Right hindlimb (tissue), 1 donor: ENCODE measurements at places on chromosomes 5 and 9.
A peak's percentile ranks its signal among the peaks of the same experiment; 100 is the strongest.

DNA sequence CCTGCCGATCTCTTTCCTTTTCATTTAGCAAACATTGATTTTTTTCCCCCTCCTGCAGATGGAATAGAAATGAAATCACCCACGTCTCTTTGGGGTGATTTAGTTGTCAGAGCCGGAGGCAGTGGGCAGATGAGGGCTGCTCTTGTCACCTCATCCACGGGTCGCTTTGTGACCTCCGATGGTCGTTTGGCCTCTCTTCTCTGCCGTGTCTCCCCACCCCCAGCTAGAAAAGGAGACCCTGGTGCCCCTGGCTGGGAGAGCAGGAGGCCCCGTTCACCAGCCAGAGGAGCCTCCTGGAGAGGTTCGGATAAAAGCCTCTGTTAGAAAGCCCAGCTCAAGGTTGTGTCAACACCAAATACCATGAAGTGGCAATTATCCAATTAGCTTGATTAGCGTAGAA is 21.6 kb upstream of the RXRA start:
- DNase-seq, result peak; percentile 2

GRCh38 chr5:33322632-33323031 is 118.1 kb upstream of the TARS1 start:
- DNase-seq, result no peak

DNA sequence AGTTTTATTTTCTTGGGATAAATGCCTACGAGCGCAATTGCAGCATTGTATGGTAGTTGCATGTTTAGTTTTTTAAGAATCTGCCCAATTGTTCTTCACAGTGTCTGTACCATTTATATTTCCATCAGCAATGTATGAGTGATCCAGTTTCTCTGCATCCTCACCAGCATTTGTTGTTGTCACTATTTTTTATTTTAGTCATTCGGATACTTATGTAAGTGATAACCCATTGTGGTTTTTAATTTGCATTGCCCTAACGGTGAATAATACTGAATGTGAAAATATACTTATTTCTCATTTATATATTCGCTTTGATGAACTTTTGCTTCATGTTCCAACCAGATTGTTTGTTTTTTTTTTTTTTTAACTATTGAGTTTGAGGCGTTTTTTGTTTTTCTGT is 33.7 kb upstream of the PWWP2A start:
- DNase-seq, result no peak

DNA sequence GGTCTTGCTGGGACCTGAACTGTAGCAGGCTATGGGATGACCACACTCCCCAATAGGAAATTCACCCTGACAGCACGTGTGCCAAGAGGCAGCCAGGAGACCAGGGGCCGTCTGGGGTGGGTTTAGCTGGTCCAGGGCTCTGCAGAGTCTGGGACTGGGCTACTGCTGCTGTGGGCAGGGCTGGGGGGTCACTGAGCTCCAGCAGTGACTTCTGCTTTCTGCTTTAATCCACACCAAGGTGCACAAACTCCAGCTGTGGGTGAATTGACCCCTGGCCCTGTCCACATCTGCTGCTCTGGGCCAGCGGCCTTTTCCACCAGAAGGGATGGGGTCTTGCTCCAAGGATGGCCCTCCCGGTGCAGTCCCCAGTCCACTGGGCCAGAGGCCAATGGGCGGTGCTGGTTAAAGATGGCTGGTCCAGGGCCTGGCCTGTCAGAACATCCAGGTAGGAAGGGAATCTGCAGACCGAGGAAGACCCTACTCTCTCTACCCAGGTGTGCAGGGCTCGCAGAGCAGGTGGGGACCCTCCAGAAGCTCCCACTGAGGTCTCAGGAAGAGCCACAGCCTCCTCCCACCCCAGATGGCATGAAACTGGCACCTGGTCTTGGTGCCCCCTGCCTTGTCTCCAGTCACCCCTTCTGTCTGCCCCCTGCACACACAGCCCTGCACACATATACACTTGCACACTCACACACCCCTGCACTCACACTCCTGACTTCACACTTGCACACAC is 28.0 kb downstream of the GLT6D1 start:
- DNase-seq, result no peak

- DNase-seq, result no peak
These were observed 472.3 kb downstream of the HINT1 start for GRCh38 chr5:130692770-130693169.

DNA sequence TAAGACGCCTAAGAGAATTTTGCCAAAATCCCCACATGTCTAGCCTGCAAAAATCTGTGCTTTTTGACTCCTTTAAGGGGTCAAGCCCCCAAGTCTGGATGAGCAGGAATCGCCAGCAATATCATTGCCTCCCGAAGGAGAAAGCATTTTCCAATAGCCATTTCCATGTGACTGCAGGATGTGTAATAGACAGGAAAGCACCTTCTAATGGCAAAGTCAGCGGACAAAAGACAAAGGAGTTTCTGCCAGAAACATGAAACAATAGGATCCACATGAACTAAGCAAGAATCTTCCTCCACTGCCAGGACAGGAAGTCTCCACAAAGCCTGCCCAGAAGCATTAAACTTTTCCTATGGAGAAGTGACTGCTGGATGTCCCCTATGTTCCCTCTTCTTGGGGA is 177.1 kb upstream of the PCSK5 start:
- DNase-seq, result peak; percentile 50

- DNase-seq, result no peak
These were observed 188.6 kb upstream of the ISL1 start for GRCh38 chr5:51194671-51195070.

GRCh38 chr5:43555895-43556606 is 826 bp downstream of the PAIP1 start:
- DNase-seq, result peak; percentile 66

- no peak for DNase-seq
These were observed 401.9 kb downstream of the ZSWIM6 start for GRCh38 chr5:61734001-61734400.

- no peak for DNase-seq
These were observed 8.0 kb downstream of the EBF1 start for GRCh38 chr5:159091596-159092331.

- DNase-seq, result no peak
These were observed 83.1 kb downstream of the EDIL3 start for GRCh38 chr5:84301535-84301934.

- DNase-seq, result no peak
These were observed 51.0 kb upstream of the RNU6ATAC start for GRCh38 chr9:134215420-134215698.

- DNase-seq, result no peak
These were observed 89.6 kb downstream of the TAF11L14 start for GRCh38 chr5:17723876-17724275.

DNA sequence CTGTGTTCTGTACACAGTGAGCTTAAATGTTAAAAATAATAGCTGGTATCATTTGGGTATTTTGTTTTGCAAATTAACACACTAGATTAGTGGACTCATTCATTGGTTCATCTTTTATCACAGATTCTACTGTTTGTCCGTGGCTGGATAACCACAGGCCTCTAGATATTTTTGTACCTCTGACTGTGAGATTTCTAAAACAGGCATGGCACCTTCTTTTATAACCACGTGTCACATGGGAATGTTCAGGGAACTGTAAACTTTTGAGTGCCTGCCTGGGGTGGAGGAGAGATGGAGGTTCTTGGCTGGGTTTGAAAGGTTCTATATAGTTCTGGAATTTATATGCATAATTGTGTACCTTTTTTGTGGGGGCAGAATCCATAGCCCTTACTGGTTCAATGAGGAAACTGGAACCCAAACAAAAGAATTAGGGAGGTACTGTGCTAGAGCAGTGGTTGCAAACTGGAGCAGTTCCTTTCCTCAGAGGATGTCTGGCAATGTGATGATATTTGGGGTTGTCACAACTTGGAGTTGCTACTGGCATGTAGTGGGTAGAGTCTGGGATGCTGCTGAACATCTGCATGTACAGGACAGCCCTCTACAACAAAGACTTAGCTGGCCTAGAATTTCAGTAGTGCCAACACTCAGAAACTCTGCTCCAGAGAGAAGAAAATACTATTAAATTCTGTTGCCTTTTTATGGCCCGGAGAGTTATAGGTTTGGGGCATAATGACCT is 16.9 kb downstream of the TLE4 start:
- no peak for DNase-seq

- peak; percentile 22 for DNase-seq
These were observed 5.2 kb downstream of the NTMT1 start for GRCh38 chr9:129630967-129631673.

DNA sequence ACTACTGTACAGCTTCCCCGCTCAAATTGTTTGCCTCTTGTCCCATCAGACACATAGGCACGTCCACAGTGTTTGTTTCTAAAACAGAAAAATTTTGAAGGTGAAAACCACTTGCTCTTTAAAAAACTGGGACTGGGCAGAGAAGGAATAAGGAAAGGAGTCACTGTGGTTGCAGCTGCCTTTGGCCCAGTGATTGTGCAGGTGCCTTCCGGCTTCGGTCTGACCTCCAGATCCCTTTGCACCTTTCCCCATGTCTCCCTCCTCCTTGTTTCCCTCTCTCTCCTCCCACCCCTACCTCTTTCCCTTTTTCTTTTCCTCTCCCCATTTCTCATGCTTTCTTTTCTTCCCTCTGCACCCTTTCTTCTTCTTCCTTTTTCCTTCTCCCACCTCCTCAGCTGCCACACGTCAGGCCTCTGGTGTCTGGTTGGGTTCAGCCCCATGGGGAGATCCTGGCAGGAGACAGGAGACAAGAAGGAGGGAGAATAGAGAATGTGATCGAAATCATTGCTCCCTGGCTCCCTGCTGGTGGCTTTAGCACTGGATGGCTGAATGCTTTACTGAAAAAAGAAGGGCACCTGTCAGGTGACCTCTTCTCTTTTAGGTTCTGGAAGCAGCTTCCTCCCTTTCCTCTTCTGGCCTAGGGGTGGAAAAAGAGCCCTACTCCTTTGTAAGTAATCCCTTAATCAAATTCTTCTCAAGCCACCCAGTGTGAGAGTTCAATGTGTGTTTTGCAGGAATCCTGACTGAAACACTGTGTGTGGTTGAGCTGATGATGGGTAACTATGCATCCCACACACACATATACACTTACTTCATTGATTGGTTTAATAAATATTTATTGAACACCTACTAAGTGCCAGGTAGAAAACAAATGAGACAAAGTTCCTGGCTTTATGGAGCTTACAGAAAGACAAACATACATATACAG is 267.3 kb downstream of the MAST4 start:
- no peak for DNase-seq

DNA sequence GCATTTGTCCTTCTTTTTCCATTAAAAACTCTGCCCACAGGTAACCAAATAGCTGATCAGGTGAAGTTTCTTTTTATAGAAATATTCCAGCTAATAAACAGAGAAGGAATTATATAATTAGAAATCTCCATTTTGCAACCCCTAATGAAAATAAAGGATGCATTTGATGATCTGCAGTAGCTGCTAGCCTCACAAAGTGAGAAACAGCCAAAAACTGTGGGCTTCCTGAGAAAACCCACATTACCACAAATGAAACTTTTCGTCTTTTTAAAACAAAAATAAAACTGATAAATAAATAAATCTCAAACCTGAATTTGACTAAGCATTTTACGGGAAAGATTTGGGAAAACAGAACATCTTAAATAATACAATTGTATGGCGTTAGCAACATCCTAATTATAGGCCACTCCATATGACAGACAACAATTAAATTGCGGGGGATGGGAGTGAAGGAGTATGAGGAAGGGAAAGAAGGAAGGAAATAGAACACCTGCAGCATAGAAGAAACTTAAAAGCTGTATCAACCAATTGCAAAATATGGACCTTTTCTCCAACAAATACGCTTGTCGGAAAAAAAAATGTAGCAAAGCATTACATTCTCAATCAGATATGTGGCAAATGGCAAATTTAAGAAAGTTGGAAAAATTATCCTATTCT is 283.0 kb upstream of the ITGA1 start:
- DNase-seq, result no peak

DNA sequence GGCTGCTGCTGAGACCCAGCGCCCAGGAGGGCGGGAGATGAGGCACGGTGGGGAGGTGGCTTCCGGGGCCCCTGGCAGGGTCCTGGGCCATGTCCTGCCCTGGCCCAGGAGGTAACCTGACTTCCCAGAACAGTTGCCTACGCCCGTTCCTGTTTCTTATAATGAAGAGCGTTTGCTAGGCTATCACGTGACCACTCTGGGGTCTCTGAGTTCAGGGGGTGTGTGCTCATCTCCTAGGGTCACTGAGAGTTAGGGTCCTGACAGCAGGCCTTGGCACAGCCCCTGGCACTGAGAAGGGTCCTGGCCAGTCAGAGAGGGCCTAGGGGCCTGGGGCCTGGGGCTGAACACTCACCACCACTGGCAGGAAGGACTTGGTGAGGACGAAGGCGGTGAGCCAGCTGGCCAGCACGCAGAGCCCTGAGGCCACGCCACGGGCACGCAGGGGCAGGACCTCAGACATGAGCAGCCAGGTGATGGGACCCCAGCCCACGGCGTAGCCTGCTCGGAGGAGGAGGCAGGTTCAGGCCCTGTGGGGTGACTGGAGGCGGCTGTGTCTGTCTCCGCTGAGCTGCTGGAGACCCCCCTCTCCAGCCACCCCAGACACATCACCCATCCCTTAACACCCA is 6.0 kb downstream of the SLC2A6 start:
- no peak for DNase-seq

DNA sequence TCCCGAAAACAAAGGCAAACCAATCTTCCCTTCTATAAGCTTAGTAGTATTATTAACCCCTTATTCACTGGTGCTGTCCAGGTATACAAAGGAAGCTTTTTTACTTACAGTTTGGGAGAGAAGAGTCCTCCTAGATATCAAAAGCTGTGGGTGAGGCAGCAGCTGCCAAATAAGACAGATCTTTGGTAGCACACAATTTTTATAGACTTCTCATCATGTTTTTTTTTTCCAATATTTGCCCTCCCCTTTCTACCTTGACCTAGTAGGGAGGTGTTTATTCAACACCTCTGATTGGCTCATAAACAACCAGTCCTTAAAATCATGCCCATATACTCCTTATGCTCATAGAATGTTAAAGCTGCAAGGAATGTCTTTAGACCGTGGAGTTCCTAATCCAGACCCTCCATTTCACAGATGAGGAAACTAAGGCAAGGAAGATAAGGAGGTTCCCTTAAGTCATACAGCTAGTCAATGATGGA is at the start of gene ALDOB:
ALDOB (minus strand) TSS at position 174 of the 479 bp plus-strand sequence. CDS start 4,887 bp downstream, outside the sequence.
- no peak for DNase-seq

- DNase-seq, result no peak
These were observed 330.8 kb upstream of the RFX3 start for GRCh38 chr9:3856592-3856991.

DNA sequence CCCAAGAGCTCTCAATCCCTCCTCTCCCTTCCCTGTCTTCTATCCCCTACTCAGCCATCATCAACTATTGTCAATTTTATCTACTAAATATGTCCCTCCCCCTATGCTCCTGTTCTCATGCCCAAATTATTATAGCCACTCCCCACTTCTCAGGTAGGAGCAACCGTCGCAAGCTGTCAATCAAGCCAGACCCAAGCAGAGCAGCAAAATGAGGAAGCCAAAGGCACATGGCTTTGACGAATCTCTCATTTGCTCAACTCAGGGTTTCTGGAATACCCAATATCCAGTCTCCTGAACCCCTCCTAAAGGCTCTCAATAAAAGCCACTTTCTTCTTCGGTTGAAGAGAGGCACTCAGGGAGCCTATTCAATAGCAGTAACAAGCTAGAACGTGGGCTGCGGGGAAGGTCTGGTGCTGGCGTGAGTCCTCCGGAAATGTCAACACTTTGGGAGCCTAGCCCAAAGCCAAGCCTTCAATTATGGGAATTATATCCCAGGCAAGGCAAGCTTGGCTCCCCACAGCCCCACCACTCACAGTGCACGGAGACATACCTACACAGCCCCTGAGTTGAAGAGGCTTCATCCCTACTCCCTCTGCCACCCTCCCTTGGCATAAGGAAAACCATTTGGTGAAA is 47.7 kb downstream of the SIL1 start:
- no peak for DNase-seq
